Upper lobe of left lung (tissue), 6 donors: ENCODE measurements at places on chromosomes 16 and 17. TPM values are rescaled to one million over a fixed set of nuclear protein-coding genes. Genes with fewer than 3 reads are reported as not detected.

The KRTAP3-1 gene
- not detected for total RNA-seq

- DNase-seq = no peak
Observed at GRCh38 chr16:82808036-82808435, 181.3 kb downstream of the CDH13 start.

GRCh38 chr16:84553873-84554399 is 49.5 kb upstream of the MEAK7 start:
- no peak for DNase-seq

DNA sequence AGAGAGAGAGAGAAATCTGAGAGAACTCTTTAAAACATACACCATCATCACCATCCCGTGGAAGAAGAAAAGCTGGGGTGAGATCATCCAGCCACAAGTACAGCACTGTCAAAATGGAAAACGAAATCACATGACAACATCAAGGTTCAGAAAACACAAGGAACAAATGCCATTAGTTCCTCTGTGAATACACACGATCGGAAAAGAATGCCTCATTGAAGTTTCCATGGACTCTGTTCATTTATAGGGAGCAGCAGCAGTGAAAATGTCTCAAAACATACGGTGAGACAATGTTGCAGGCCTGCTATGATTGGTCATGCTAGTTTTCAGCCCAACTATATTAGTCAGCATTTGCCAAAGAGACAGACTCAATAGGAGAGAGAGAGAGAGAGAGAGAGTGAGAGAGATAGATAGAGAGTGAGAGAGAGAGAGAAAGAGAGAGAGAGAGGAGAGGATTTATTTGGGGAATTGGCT is 4.4 kb downstream of the CFAP97D1 start:
- no peak for DNase-seq

GRCh38 chr17:80855948-80856862 is 135.4 kb upstream of the CHMP6 start:
- peak; percentile 80 for DNase-seq

The CCL5 gene
- 17.6 TPM for total RNA-seq

DNA sequence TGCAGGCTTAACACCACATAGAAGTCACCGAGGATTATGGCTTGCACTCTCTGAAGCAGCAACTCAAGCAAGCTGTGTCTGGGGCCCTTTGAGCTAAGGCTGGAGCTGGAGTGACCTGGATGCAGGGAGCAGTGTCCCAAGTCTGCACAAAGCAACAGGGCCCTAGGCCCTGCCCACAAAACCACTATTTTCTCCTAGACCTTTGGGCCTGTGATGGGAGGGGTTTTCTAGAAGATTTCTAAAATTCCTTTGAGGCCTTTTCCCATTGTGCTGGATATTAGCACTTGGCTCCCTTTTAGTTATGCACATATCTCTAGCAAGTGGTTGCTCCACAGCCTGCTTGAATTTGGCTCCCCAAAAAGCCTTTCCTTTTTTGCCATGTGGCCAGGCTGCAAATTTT is 44.5 kb downstream of the KCNJ16 start:
- DNase-seq = no peak

The SLC16A6 gene
- total RNA-seq = 6.6 TPM

DNA sequence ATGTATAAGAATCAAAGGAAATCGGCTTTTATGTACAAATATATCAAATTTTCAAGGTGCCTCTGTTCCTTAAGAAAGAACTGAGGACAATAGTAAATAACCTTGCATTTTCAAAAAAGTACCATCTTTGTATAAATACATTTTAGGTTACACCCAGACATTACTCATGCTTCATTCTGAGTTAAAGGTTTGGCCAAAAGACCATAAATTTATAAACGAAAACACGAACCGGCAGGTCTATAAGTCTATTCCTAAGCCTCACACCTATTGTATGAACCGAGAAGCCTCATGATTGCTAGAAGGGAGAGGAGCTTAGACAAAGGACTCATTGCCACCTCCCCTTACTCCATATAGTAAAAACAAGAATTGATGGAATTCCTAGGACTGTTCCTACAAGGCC is 94.6 kb upstream of the PSMD7 start:
- DNase-seq = no peak

The HCRT gene
- total RNA-seq = not detected

DNA sequence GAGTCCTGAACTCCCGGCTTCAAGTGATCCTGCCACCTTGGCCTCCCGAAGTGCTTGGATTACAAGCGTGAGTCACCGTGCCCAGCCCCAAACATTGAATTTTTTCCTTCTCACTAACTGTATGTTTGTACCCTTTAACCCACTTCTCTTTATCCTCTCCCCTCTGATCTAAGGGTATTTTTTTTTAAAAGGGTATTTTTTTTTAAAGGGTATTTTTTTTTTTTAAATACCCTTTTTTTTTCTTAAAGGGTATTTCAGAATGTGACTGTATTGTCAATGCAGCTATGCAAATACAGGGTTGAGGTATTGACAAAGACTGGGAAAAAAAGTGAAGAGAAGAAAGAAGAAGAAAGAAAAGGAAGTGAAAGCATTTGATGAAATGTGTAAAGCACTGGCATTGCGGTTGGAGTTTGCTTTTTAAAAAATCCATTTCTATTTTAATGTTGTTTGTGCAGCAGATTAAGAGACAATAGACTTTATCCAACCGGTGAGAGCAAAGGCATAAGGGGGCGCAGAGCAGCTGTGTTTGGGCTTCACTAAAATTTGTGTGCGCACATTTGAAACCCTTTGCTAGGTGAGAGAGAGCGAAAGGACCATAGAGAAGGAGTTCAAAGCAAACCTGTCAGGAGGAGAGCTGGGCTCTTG is 42.4 kb downstream of the SYT17 start:
- DNase-seq = peak; percentile 59

DNA sequence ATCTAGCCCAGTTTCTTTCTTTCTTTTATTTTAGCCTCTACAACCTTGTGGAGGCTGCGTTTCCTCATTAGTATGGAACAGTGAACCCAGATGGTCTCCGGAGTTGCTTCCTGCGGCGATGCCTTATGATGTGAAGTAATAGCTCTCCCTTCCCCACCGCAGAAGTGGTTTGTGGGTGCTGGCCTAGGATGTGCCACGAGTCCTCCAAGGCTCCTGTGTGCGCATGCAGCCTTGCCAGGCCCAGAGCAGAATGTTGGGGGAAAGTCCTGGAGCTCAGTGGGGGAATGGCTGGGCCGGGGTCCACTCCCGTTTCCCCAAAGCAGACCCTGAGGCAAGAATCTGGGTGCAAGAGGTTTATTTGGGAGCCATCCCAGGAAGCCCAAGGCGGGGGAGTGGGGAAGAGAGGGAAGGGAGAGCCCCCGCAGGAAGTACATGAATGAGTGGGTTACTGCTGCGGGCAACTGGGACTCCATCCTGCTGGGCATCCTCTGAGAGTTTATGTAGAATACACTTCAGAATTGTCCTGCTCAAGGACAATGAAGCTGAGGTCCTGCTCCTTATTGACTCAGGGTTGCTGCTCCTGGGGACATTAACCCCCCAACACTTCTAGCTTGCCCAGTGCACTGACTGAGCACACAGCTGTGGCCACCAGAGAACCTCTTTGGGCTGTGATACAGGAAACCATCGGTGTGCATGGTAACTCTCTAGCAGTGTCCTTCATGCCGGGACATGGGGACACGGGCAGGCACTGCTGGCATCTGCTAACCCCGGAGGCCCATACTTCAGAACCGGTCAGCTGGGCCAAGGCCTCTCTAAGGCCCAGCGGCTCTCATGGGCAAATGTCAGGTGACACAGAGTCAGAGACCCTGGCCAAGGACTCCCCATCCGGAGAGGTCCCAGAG is 3.7 kb upstream of the HCRT start:
- DNase-seq = no peak

GRCh38 chr17:37301288-37301687 is 74.5 kb upstream of the C17orf78 start:
- no peak for DNase-seq

DNA sequence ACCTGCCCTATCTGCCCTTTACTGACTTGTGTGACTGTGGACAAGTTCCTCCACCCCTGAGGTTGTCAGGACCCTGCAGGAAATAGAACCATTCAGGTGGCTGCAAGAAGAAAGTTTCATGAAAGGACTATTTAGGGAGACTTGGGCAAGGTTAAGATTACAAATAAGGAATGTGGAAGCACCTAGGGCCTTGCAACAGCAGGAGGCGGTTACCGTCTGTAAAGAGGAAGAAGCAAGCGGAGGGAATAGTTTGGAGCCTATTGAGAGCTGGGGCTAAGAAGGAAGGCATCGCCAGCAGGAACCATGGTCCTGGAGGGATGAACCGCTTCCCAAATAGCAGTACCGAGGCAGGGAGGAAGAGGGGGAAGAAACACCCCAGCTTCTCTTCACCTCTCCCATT is 132.4 kb downstream of the PRKCB start:
- DNase-seq = no peak

GRCh38 chr17:60091908-60092331 is 13.2 kb upstream of the HEATR6 start:
- no peak for DNase-seq

- DNase-seq = no peak
Observed at GRCh38 chr16:1707193-1707790, 1.3 kb downstream of the MAPK8IP3 start.

- no peak for DNase-seq
Observed at GRCh38 chr16:27374221-27374803, 27.7 kb upstream of the IL21R start.

- no peak for DNase-seq
Observed at GRCh38 chr16:82404586-82405315, 222.0 kb upstream of the CDH13 start.

The TBX4 gene
- total RNA-seq = 11.9 TPM

- peak; percentile 53 for DNase-seq
Observed at GRCh38 chr17:27577121-27577761, 53.7 kb upstream of the LGALS9 start.

DNA sequence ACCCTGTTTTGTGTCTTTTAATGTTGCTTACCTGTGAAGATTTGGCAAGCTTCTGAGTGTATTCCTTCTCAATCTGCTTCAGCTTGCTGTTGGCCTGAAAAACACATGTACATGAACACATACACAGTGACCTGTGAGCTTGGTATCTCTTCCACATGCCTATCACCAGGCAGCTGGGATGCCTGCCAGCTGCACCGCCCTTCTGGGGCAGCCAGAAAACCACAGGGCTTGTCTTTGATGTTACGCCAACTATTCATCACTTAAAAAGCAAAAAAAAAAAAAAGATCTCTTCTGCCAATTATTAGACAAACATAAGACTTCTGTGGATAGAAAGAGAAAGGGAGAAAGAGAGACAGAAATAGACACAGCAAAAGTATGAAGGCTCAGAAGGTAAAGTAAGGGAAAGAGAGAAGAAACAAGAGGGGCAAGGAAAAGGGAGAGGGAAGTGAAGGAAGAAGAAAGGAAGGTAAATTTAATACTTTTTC is 189.2 kb upstream of the AXIN2 start:
- DNase-seq = peak; percentile 74

- DNase-seq = no peak
Observed at GRCh38 chr16:4093495-4094126, 22.6 kb downstream of the ADCY9 start.

- DNase-seq = peak; percentile 61
Observed at GRCh38 chr16:4393240-4393600, 21.6 kb downstream of the VASN start.

DNA sequence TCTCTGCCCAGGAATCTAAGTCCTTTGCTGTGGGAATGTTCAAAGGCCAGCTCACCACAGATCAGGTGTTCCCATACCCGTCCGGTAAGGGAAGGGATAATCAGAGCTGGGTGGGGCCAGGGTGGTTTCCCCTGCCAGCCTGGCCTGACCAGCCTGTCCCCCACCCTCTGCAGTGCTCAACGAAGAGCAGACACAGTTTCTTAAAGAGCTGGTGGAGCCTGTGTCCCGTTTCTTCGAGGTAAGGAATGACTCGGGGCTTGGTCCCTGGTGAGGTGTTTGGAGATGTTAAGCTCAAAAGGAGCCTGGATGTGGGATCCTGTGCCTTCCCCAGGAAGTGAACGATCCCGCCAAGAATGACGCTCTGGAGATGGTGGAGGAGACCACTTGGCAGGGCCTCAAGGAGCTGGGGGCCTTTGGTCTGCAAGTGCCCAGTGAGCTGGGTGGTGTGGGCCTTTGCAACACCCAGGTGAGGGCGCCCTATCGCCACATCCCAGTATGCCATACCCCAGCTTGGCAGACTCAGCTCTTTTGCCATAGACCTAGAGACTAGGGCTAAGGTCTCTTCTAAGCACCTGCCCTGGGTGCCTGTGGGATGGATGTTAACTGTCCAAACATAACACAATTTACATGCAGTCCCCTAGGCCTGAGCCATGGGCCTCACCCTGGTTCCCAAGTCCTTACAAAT is 997 bp downstream of the ACADVL start:
- peak; percentile 79 for DNase-seq

The CCDC40 gene
- 34.7 TPM for total RNA-seq

The P2RX1 gene
- total RNA-seq = 3.7 TPM

The KCNH4 gene
- total RNA-seq = not detected

GRCh38 chr16:57592591-57593003 is 35.8 kb upstream of the ADGRG1 start:
- peak; percentile 36 for DNase-seq

GRCh38 chr16:4152267-4152666 is 36.0 kb upstream of the ADCY9 start:
- no peak for DNase-seq

The DNAAF8 gene
- 1.6 TPM for total RNA-seq

- no peak for DNase-seq
Observed at GRCh38 chr16:13997933-13998332, 73.2 kb upstream of the MRTFB start.

GRCh38 chr16:49017501-49017900 is 264.1 kb downstream of the CBLN1 start:
- no peak for DNase-seq

- no peak for DNase-seq
Observed at GRCh38 chr17:8001976-8002720, at the start of gene GUCY2D. GUCY2D (plus strand) TSS chr17:8002615; CDS start chr17:8003048, 433 bp downstream.

DNA sequence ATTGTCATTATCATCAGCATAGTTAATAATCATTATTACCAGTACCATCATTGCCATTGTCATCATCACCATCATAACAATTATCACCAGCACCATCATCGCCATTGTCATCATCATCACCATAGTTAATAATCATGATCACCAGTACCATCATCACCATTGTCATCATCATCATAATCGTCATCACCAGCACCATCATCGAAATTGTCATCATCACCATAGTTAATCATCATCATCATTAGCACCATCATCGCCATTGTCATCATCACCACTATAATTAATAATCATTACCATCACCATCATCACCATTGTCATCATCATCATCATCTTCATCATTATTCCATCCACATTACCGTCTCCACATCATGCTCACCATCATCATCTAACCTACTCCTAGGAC is 13.5 kb downstream of the PDILT start:
- no peak for DNase-seq

The GPS2 gene
- total RNA-seq = 74.1 TPM

GRCh38 chr17:43021741-43022512 is at the start of gene VAT1:
VAT1 (minus strand) TSS chr17:43022385; CDS start chr17:43022322, 63 bp downstream.
- peak; percentile 97 for DNase-seq

The CRHR1 gene
- not detected for total RNA-seq
